Femur (tissue), 1 donor: ENCODE measurements at places on chromosomes 1 and 21.

DNA sequence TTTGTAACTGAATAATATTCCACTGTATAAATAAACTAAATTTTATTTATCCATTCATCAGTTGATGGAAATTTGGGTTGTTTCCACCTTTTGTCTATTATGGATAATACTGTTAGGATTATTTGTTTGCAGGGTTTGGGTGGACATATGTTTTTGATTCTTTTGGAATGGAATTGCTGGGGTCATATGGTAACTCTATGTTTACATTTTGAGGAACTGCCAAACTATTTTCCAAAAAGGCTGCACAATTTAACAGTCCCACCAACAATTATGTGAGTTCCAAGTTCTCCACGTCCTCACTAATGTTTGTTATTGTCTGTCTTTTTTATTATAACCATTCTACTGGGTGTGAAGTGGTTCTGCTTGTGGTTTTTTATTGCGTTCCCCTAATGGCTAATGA is 4.3 kb upstream of the SERBP1 start:
- DNase-seq: no peak

DNA sequence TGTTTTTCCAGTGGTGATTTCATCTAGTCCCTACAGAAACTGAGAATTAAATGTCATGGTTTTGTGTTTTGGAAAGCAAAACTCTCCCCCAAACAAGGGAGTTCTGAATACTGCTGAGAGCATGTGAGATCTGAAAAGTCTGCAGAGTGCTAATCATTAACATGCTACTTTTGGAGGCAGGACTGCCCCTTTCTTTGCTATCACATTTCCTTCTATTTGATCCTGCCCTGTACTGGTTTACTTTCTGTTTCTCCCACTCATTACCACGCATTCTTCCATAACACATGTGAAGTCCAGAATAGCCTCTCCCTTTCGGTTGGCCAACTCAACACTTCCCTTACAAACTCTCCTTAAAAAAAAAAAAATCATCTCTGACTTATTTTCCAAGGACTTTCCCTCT is 63.6 kb downstream of the GADD45A start:
- no peak for DNase-seq

- no peak for DNase-seq
These were observed 155.1 kb upstream of the IGSF21 start for GRCh38 chr1:17952506-17952905.

GRCh38 chr1:69146303-69146702 is 421.4 kb upstream of the LRRC7 start:
- DNase-seq: no peak

DNA sequence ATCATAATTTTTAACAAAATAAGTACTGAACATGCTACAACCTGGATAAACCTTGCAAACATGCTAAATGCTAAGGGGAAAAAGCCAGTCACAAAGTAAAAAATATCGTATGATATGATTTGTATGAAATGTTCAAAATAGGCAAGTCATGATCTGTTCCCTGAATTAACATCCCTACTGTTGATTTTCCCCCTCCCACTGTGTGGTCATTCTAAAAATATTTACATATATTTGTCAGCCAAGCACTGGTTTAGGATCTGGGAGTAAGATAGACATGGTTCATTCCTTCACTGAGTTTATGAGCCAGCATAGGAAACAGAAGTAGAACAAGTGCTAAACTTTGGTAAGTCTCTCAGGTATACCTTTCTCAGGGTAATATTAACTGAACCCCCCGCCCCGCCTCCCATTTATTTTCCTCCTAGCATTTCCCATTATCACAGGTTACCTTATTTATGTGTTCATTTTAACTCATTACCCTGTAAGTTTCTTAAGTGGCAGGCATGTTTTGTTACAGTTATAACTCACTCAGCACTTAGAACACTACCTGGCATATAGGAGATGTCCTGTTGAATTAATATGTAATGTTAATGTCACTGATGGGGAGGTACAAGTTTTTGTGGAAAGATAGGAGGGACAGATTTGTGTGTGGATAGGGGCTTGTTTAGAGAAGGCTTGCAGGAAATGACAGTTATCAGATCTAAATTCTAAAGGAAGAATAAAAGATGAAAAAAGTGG is 12.3 kb downstream of the UQCRH start:
- DNase-seq: no peak

DNA sequence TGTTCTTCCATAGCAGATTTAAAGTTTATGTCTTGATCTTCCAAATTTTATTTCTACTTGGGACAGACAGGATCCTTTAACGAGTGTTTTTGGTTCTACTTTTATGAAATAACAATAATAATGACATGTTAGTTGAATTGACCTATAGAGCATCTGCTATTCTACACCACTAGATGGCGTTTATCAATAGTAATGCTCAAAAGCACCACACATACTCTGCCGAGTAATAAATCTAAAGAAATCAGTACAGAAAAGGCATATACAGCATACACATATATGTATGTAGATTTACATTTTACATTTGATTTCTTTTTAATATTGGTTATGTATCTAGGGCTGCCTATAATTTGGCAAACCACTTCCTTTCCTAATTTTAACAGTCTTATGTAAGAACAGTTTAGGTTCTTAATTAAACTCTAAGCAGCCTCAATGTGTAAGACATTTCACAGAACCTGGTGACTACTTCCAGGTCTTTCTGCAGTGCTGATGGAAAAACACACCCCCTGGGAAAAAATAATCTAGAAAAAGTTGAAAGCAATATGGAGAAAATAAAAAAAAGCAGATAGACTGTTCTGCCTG is 5.9 kb upstream of the SIPA1L2 start:
- DNase-seq: no peak

DNA sequence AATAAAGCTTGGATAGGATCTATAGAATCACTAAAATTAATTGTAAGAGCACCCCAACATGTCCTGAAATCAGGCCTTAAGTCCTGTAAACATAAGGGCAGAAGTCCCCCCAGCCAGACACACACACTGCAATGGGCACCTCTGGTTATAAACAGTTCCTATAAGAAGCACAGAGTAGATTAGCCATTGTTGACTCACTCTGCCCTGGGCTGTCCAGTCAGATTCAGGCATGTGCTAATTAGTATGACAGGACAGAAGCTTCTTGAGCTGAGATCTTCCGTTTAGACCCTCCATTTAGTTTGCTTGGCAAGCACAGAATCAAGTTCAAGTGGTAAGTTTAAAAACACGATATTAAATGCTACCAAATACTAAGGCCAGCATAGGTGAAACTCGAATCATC is 11.8 kb upstream of the DENND1B start:
- no peak for DNase-seq

DNA sequence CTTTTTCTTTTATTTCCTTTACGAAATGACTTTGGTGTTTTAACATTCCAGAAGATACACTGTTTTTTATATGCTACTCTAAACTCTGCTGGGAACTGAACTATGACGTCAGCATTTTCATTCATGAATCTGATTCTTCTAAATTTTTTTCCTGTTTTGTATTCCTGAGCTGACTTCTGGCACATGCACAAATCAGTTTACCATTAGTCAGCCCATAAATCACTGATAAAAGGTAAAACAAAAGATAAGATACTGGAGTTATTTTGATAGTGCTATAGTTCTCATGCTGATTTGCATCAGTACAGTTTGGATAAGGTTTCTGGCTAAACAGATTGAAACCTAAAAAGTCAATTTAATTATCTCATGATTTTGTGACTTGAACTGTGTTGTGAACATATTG is 10.4 kb downstream of the CAMTA1 start:
- no peak for DNase-seq

- no peak for DNase-seq
These were observed 171.0 kb downstream of the ZC3H11B start for GRCh38 chr1:219441884-219442283.

- DNase-seq: no peak
These were observed 20.5 kb upstream of the CD2 start for GRCh38 chr1:116733476-116734365.

DNA sequence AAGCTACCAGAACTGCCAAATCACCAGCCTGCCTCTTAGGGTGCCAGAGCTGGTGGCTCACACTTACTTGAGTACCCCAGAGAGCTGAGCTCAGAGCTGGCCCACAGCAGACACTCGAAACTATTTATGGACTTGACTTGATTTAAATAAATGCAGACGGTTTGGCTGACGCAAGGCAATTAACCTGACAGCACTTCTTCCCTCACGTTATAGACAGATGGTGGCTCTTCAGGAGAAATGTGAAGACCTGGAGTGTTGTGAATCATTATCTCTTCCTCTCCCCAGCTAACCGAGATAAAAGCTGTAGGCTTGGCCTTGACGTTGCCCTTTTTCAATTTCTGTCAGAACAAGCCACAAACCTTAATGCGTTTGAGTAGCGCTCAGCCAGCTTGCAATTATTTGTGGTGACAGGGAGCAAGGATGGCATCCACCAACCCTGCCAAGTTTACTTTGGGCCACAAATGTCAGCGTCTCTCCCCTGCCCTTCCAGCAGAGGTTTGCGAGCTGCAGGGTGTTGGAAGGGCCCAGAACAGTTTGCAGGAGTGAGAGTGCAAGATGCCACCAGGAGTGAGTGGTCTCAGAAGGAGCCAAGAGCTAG is 34.0 kb upstream of the BCAR3 start:
- no peak for DNase-seq

GRCh38 chr1:116242741-116243140 is 130.3 kb upstream of the ATP1A1 start:
- DNase-seq: no peak

DNA sequence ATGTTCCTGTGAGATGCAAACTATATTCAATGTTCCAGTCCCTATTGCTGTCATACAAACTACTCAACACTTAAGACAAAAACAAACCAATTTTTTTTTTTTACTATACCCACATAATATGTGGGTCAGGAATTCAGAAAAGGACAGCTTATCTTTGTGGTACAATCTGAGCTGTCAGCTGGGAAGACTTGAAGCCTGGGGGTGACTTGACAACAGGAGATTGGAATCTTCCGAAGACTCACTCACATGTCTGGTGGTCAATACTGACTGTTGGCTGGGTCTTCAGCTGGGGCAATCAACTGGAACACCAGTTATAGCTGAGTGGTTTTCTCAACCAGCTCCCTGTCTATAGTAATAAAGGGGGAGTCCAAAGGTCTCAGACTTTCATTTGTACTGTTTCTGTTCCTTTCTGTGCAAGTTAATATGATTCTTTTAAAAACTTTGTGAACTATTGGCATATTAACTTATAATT is 81.7 kb upstream of the ATP1B1 start:
- no peak for DNase-seq

DNA sequence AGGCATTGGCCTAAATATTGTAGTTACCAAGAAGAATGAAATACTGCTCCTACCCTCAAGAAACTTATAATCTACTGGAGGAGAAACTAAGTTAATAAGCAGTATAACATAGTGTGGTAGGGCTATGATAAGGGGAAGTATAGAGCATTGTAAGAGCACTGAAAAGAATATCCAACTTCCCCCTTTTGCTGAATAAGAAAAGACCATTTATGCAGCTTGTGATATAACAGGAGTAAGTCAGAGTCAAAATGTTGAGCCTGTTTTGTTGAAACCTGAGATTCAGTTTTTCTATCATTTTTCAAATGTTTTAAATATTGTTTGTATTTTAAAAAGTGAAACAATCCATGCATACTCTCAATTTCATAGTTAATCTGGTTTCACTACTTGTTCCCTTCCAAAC is 48.3 kb upstream of the FCRL4 start:
- DNase-seq: no peak

GRCh38 chr1:209454340-209454994 is 129.0 kb upstream of the CAMK1G start:
- DNase-seq: no peak

DNA sequence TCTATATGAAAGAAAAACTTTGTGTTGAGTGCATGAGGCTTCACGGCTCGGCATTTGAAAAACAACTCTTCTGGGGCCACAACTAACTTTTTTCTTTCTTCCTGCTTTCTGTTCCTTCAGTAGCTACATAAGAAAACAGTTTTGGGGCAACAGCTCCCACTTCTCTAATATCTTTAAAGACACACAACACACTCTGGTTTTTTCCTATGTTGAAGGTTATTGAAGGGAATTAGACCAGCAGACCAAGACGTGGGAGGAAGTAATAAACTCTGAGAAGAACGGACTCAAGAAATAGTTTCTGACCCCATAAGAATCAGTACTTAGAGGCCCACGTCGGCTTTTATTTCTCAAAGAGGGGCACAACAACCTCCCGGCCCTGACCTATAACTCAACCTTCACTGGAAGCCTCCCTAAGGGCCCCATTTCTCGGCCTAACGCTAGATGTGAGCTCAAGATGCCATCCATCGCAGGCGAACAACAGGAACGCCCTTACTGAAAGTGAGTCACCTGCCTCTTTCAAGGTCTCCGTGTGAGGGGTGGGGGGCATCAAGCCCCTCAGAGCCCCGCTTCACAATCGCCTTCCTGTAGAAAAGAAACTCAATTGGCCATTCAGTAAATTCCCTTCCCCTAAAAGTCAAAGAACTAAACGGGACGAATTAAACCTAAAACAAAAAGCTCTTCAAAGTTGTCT is 844 bp downstream of the ZMYM6 start:
- DNase-seq: peak; percentile 25

GRCh38 chr1:224185208-224185607 is 2.2 kb downstream of the DEGS1 start:
- no peak for DNase-seq

DNA sequence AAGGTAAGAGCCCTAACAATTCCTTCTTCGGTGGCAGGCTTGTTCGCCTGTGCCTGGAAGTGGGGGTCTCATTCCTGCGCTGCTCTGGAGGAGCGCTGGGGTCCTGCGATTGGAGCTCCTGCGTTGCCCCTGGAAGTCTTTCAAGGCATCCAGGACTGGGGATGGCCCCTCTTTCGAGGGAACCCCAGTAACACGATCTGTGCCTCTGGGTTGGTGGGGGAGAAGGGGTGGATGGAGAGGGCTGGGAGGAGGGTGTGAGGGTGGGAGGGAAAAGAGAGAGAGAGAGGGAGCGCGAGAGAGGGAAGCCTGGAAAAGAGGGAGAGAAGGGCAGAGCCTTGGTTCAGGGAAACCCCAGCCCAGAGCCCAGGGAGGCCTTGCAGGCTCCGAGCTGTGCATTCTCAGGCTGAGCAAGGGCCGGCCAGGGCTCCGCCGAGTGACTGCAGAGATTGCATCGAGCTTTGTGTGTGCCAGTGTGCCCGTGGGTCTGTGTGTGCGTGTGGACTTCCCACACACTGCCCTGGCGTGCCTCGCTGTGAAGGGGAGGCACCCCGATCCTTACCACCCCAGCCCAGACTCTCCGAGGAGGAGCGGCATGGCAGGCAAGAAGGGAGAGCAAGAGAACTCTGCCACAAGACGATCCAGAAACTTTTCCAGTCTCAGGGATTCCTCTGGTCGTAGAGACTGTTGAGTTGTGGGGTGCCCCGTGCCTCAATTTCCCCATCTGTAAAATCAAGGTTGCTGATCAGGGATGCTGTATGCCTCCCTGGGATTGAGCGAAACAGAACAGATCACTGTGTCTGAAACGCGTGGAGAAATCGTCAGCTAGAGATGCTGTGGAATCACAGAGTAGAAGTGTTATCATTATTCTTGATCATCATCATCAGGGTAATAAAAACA is 619 bp downstream of the BCL9 start:
- peak; percentile 81 for DNase-seq
